ENCODE measurements at places on chromosomes 6 and 20.

DNA sequence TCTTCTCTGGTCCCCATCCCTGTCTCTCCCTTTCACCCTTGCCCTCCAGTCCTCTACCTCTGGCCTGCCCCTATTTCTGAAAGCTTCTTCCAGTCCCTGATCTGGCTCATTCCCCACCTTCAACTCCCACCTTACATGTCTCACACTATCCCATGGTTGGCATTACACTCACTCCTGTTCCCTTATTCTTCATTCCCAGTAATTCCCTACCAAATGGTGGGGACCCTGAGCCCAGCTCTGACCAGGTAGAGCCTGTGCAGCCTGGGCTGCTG lies 6.4 kb downstream of the TP53INP2 start:
- DNase-seq = no peak

DNA sequence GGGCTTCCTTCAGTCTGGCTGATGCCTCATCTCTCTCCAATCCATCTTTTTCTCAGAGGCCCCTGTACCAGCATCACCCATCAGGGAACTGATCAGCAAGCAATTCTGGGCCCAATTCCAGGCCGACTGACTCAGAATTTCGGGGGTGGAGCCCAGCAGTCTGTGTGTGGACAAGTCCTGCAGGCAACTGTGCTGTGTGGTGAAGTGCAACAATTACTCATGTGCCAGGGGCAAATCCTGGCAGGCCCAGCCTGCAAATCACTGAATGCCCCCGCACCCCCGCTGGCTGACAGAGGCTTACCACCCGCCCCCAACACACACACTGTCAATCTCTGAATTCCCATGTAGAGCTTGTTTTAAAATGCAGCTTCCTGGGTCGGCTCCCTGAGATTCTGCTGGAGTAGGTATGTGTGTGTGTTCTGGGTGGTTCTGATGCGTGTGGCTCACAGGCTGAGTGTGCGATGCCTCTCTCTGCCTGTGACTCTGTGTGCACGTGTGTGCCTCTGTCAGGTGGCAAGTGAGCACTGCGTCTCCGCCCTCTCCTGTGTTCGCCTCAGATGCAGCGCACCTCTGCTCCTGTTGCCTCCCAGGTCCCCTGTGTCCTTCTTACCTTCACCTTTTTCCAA lies 45.4 kb downstream of the SSR1 start:
- DNase-seq = no peak

- no peak for DNase-seq
These were observed 749.7 kb upstream of the ADGRB3 start for GRCh38 chr6:67885081-67886033.

- no peak for DNase-seq
These were observed 11.1 kb downstream of the CDH4 start for GRCh38 chr20:61263084-61263695.

- no peak for DNase-seq
These were observed 44.6 kb downstream of the JPH2 start for GRCh38 chr20:44142413-44142812.
